ENCODE measurements at places on chromosomes 7 and 10.

GRCh38 chr7:24501009-24501408 is 72.2 kb upstream of the PALS2 start:
- DNase-seq, result no peak

- no peak for DNase-seq
These were observed 33.9 kb downstream of the FAM107B start for GRCh38 chr10:14740684-14741247.

DNA sequence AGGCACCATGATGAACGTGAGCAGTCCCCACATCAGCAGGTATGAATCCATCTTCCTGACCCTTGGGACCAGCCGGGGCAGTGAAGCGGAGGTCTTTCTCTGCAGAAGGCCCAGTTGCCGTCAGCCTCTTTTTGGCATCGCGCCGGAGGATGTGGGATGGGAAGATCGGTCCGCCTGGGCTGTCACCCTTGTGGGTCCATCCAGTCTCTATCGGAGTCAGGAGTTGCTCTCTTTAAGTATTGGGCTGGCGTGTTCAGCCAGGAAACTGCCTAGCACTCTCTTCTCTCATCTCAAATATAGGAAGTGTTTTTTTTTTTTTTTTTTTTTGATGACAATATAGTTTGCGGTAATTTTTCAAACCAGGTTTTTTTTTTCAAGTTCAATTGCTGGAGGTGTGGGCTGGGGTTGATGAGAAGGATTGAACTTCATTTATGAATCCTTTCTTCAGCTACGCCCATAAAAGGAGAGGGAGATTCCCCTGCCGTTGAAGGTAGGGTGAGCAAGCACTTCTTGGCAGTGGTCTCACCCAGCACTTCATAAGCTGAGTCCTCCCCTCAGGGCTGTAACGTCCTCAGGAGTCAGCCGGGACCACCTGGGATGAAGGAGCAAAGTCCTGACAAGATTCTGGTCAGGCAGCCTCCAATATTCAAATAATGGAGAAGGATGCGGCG is at the start of gene IL2RA:
IL2RA (minus strand) TSS at position 267 of the 671 bp plus-strand sequence; CDS start at position 51, 216 bp downstream.
- no peak for DNase-seq

- no peak for DNase-seq
These were observed 75.8 kb downstream of the HBP1 start for GRCh38 chr7:107244613-107245012.
